ENCODE measurements at places on chromosomes 5 and 9. TPM values are rescaled to one million over a fixed set of nuclear protein-coding genes. Genes with fewer than 3 reads are reported as not detected.

- no peak for DNase-seq
These were observed 3.5 kb downstream of the DBN1 start for GRCh38 chr5:177469750-177470525.

DNA sequence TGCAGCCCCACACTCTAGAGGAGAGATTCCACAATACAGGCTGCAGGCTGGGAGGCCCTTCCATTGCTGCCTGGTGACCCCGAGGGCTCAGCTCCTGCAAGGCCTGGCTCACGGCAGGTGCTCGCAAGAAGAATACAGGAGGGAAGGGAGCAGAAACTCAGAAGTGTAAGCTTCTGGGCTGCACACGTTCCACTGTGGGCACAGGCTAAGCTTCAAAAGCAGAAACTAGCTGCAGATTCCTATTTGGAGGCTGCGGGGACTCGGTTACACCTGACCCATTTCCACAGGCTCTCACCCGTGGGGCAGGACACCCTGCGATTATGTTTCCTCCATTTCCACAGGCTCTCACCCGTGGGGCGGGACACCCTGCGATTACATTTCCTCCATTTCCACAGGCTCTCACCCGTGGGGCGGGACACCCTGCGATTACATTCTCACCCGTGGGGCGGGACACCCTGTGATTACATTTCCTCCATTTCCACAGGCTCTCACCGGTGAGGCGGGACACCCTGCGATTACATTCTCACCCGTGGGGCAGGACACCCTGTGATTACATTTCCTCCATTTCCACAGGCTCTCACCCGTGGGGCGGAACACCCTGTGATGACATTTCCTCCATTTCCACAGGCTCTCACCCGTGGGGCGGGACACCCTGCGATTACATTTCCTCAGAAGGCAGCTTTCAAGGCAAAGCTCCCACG lies 10.3 kb downstream of the LPCAT1 start:
- peak; percentile 55 for DNase-seq

GRCh38 chr9:90167914-90168313 lies 474.7 kb downstream of the DIRAS2 start:
- no peak for DNase-seq

- DNase-seq, result no peak
These were observed 70.1 kb downstream of the RGS3 start for GRCh38 chr9:113533335-113534225.

GRCh38 chr9:108551030-108551841 lies 304.6 kb downstream of the ACTL7B start:
- no peak for DNase-seq

- no peak for DNase-seq
These were observed 111.1 kb downstream of the ARHGAP26 start for GRCh38 chr5:142881076-142881783.

DNA sequence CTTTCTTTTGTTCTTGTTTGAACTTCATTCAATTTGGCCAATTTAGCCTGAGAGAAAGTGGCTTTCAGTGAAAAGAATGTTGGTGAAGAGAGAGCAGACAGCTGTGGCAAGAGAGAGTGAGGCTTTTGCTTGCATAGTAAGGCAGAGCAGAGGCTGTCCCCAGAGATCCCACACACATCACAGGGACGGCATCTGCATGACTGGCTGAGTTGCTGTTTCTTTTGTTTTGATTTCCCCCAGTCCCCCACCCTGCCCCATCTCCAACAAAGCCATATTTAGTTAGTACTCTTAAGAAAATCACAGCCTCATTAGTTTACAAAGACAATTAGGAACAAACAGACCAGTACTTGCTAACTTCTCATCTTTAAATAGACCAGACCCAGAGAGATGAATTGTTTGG lies 363.9 kb upstream of the SEMA6A start:
- DNase-seq, result no peak

PAEP gene
- total RNA-seq, result not detected

GABBR2 gene
- total RNA-seq, result not detected

SLC2A6 gene
- 3.2 TPM for total RNA-seq

SLC6A3 gene
- 0.10 TPM for total RNA-seq

KCNV2 gene
- total RNA-seq, result not detected

PDE6A gene
- not detected for total RNA-seq

Measured in posterior vena cava (tissue), 2 donors.